AG09319 (cell line): ENCODE measurements at places on chromosomes 7 and 10.

DNA sequence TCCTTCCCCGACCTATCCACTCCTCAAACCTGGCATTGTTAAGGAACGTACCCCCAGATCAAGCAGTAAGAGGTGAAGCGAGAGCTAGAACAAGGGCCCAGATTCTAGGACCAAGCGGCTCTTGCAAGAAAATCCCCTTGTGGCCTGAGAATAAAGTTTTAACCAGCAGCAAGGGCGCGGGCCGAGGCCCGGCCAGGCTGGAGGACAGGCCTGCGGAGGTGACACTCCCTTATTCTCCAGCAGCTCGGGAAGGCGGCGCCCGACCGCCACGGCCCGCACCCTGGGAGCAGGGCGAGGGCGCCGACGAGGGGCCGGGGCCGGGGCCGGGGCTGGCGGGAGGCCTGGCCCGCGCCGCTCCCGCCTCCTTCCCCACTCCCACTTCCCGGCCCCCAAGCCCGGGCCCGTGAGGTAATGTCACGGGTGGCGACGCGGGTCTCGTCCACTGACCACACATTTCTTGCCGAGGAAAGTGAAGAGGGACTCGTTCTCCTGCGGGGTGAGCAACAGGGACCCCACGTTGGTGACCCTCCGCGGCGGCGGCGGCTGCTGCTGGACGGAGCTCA, 551 bp downstream of the WASL start:
- DNase-seq, result no peak

GRCh38 chr10:98098247-98098646, 36.2 kb upstream of the R3HCC1L start:
- no peak for DNase-seq

DNA sequence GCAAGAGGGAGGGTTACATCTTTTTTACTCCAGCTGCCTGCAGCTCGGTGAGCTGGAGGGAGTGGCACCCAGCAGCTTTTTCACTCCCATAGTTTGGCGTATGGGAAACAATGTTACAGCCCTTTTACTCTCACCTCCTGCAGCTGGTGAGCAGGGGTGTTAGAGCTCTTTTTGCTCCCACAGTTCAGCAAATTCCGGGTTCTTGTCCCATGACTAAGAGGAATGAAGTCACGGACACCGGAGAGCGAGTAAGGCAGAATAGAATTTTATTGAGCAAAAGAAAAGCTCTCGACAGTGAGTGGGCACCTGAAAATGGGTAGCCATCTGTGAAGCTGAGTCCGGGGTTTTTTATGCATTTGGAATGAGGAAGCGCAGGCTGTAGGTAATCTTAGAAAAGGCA, 446.6 kb downstream of the GFRA1 start:
- DNase-seq, result no peak

DNA sequence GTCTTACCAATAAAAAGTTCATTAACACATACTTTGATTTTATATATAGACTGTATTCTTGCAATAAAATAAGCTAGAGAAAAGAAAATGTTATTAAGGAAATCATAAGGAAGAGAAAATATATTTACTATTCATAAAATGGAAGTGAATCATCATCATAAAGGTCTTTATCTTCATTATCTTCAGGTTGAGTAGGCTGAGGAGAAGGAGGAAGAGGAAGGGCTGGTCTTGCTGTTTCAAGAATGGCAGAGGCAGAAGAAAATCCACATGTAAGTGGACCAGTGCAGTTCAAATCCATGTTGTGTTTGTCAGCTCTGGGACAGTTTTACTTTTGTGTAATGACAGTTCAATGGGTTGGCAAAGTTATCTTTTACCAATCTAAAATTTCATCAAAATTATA, 609.1 kb upstream of the ANKRD30A start:
- DNase-seq, result no peak

DNA sequence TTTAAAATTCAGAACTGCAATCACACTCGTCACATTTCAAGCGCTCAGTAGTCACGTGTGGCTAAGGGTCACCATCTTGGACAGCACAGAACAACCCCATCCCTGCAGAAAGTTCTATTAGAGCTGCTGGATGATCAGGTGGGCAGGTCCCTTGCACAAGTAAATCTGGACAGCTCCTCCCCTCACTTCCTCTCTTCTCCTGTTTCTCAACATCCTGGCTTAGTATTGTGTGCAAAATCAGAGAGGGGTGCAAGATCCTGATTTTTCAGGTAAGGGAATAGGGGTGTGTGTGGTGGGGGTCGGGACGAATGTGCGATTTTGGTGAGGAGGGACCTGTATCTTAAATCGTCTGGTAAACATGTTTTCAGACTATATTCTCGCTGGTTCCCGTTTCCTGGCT, at the start of gene GIMAP4:
GIMAP4 (plus strand) TSS at position 222 of the 400 bp plus-strand sequence. CDS start 2,512 bp downstream, outside the sequence.
- no peak for DNase-seq

GRCh38 chr10:86363833-86364490, 2.6 kb downstream of the GRID1 start:
- DNase-seq, result no peak

- no peak for DNase-seq
Observed at GRCh38 chr10:45179691-45180090, 135.7 kb downstream of the OR13A1 start.

DNA sequence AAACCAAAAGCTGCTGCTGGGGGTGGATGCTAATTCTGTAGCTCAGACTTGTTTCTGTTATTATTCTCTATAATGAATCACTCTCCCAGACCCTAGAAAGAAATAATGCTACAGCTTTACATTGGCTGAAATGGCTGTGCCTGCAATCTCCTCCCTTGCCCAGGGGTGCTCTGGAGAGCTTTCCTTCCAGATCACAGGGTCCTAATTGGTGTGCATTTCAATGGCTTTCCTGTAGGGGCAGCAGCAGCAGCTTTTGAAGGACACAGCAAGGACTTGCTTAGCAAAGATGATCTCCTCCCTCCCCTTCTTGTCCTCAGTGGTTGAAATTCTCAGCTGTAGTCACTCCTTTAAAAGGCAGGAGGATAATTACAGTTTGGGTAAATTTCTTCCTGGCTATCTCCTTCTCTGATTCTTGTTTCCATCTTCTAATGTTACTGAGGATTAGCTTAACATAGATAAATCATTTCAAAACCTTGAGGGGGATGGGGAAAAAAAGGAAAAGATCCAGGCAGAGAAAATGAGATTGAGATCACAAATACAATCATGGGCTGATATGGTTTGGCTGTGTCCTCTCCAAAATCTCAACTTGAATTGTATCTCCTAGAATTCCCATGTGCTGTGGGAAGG, 120.2 kb upstream of the CTTNBP2 start:
- DNase-seq, result no peak

GRCh38 chr7:44750424-44750823, 1.8 kb downstream of the ZMIZ2 start:
- no peak for DNase-seq

DNA sequence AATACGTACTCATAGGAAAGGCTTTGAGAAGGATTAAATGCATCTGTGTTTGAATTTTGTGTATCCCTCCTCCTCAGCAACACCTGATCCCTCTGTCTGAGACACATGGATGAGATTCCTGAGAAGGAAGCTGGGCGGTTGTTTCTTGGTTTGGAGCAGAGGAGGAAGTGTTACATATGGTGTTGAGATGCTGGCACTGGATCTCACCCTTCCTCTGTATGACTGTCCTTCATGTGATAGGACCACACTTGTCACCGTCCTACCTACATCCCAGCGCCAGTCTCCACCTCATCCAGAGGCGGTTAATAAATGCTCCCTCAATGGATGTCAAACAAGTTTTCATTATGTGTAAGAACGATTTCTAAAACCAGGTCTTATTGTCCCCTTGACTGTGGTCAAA, 49.4 kb upstream of the KLF6 start:
- no peak for DNase-seq

DNA sequence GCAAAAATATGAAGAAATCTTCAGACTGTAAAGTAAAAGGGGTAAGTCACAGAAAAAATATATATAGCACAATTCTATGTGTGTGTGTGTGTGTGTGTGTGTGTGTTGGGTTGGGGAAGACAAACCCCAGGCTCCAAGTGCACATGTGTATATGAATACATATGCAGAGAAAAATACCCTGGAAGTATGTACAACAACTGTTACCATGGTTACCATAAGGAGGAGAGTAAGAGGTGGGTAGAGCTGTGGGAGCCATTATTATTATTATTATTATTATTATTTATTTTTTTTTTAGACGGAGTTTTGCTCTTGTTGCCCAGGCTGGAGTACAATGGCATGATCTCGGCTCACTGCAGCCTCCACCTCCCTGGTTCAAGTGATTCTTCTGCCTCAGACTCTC, 23.7 kb upstream of the TRIM24 start:
- DNase-seq, result no peak

DNA sequence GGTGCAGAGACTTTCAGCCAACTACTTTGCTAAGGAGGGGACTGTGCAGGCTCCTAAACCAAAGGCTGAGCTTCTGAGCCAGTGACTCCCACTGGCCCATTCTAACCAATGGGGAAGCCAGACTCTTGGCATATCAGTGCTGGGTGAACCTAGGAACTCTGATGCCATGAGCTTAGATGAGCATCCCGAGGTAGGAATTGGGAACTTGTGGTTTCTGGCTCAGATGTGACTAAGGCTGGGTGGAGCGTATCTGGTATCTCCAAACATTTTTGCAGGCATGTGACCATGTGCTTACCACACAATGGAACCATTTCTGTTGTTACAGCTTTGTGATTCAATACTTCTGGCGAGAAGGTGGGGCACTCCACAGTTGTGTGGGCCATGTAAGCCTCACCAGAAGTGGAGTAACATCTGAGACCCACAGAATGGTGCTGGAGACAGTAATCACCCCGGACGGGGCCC, 2.5 kb upstream of the AVPI1 start:
- peak; percentile 90 for DNase-seq

GRCh38 chr10:110323503-110323902, 18.8 kb upstream of the SMNDC1 start:
- DNase-seq, result peak; percentile 24

GRCh38 chr10:77571490-77571889, 66.1 kb downstream of the KCNMA1 start:
- DNase-seq, result no peak

- DNase-seq, result no peak
Observed at GRCh38 chr10:77592510-77592909, 45.1 kb downstream of the KCNMA1 start.

DNA sequence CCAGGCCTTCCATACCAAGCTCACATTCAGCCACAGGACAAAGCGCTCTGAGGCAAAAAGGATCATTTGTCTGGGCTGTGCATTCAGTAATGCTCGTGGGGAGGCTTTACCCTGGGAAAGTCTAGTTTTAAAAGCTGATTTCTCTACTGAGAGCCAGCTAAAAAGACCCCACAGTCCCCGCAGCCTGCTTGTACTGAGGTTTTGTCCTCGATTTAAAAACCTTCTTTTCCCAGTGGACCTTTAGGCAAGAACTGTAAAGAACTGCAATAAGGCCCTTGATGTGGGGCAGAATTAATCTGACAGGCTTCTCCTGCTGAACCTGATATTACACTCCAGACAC, 180.3 kb downstream of the USP6NL start:
- no peak for DNase-seq

DNA sequence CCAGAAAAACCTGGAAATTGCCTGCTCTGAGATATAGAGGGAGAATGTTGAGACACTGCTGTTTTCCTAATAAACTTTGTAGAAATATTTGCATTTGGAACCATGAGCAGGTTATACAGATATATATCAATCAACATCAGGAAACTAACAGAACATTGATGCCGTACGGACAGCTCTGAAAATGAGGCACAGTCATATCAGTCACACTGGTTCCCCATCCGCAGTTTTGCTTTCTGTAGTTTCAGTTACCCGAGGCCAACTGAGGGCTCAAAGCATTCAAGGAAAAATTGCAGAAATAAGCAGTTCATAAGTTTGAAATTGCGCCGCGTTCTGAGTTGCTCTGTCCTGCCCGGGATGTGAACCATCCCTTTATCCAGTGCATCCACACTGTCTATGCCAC, 137.9 kb downstream of the KLF6 start:
- no peak for DNase-seq

- DNase-seq, result no peak
Observed at GRCh38 chr7:20798694-20799121, 12.0 kb upstream of the SP8 start.

- DNase-seq, result no peak
Observed at GRCh38 chr10:409408-410040, 274.3 kb downstream of the ZMYND11 start.

- DNase-seq, result no peak
Observed at GRCh38 chr10:116014326-116014725, 258.7 kb downstream of the GFRA1 start.

DNA sequence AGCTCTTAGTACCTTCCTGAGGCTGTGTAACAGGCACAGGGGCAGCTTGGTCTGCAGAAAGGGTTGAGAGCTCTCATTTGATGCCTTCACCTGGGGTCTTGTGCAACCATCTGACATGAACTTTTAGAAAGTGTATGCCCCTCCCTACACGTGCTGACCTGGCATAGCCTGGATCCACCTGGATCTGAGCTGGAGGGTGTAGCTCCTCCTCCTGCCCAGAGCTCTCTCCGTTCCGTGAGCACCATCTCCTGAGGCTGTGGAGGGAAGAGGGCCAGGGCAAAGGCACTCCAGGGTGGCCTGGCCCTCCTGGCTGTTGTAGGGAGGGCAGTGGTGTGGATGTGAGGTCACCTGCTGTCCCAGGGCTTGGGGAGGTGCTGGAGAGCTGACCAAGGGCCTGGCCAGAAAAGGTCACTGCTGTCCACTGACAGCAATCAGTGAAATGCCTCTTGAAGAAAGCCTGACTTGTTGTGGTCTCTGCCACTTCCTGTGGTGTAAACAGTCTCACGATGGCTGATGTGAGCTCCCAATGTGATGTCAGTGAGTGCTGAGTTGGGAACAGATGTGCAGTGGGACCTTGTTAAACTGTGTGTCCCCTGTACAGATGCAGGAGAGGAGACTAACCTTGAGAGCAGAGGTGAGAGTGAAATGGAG, 23.0 kb downstream of the AMZ1 start:
- no peak for DNase-seq

- no peak for DNase-seq
Observed at GRCh38 chr7:94907026-94907810, at the start of gene PPP1R9A. Gene PPP1R9A (plus strand): TSS chr7:94907594. CDS start chr7:94910114, 2,520 bp downstream.

DNA sequence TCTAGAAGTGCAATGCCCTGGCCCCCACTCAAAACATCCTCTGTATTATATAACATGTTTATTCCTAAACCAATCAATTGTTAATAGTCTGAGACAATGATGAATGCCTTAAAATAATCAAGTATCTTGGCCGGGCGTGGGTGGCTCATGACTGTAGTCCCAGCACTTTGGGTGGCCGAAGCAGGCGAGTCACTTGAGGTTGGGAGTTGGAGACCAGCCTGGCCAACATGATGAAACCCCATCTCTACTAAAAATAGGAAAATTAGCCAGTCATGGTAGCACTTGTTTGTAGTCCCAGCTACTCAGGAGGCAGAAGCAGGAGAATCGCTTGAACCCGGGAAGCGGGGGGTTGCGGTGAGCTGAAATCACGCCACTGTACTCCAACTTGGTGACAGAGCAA, 29.4 kb upstream of the CACNA2D1 start:
- no peak for DNase-seq

DNA sequence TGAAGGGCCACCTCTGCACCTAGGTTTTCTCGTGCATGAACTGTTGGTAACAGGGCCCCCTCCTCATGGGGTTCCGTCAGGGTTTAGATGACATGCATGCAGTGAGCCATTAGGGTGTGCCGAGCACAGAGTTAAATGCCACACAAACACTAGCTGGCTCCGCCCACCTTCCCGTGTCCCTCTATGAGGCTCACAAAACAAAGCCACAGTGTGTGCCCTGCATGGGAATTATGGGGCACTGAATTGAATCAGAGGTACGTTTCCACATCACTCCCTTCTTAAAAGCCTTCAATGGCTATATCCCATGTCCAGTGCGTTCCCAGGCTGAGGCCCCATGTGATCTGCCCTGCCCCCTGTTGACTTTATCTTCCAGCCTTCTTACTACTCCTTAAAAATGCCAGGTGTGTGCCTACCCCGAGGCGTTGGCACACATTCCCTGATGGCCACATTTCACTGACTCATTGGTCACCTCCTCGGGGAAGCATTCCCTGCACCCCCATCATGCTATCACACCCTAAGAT, 35.7 kb downstream of the GSDME start:
- no peak for DNase-seq
